ENCODE measurements at places on chromosomes 7 and 10.

GRCh38 chr10:22473044-22473443, 127.7 kb downstream of the SPAG6 start:
- DNase-seq, result no peak

- DNase-seq, result no peak
These were observed 365.3 kb upstream of the IGFBP3 start for GRCh38 chr7:46286356-46286755.

- no peak for DNase-seq
These were observed 30.2 kb upstream of the PDE1C start for GRCh38 chr7:32100407-32100907.

DNA sequence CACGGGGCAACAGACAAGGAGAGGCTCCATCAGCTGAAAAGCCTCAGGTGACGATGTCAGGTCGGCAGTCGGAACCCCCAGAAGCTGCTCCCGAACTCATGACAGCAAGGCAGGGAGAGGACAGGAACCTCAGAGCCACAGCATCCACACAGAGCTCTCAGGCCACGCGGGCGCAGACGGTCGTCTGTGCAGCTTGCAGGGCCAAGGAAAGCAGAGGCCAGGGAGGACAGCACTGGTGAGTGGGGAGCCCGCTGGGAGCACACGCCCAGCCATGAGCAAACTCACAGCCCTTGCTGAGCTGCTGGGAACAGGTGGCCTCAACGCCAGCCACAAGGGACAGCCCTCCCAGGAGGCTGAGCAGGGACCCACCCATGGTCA, 138.9 kb downstream of the MAD1L1 start:
- DNase-seq, result no peak

- no peak for DNase-seq
These were observed 13.6 kb downstream of the C10orf67 start for GRCh38 chr10:23330948-23331347.

- no peak for DNase-seq
These were observed 554.2 kb downstream of the TCERG1L start for GRCh38 chr10:130757271-130757670.

- no peak for DNase-seq
These were observed 136.6 kb downstream of the CHN2 start for GRCh38 chr7:29331163-29331562.

DNA sequence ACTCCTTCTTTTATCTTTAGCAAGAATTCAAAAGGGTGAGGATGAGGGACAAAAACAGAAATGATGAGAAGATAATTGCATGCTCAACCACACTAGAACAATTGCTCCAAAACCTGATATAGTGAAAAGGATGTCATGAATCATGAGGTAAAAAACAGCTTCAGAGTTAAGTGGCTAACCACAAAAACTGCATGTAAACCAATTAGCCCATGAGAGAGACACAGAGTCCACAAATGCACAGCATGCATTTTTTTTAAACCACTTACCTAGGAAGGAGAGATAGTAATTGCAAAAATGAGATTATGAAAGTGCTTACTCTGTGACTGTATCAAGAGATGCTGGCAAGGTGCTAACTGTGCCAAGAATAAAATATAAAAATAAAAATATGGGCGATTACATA, 132.9 kb downstream of the MBL2 start:
- DNase-seq, result no peak

Data from erythroblast (primary cell).